ENCODE measurements at places on chromosomes 6 and 20.

GRCh38 chr6:132843316-132844035 is 29.1 kb downstream of the RPS12 start:
- DNase-seq: no peak

GRCh38 chr6:23031986-23032385 is 462.6 kb downstream of the HDGFL1 start:
- no peak for DNase-seq

DNA sequence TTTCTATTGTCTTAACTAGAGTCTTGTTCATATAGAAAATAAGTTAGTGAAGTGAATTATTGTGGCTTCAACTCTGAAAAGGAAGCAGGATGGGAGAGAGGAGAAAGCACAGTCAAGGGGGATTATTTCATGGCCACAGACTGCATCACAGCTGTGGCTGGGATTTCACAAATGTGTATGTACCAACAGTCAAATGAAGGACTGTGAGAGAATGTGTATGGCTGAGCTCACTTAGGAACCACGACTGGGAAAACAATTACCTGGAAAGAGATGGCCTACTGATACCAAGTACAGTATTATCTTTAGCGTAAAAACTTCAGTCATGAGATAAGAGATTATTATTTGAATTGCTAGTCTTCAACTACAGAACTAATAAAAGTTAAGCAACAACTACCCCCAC is 54.9 kb downstream of the SESN1 start:
- no peak for DNase-seq

DNA sequence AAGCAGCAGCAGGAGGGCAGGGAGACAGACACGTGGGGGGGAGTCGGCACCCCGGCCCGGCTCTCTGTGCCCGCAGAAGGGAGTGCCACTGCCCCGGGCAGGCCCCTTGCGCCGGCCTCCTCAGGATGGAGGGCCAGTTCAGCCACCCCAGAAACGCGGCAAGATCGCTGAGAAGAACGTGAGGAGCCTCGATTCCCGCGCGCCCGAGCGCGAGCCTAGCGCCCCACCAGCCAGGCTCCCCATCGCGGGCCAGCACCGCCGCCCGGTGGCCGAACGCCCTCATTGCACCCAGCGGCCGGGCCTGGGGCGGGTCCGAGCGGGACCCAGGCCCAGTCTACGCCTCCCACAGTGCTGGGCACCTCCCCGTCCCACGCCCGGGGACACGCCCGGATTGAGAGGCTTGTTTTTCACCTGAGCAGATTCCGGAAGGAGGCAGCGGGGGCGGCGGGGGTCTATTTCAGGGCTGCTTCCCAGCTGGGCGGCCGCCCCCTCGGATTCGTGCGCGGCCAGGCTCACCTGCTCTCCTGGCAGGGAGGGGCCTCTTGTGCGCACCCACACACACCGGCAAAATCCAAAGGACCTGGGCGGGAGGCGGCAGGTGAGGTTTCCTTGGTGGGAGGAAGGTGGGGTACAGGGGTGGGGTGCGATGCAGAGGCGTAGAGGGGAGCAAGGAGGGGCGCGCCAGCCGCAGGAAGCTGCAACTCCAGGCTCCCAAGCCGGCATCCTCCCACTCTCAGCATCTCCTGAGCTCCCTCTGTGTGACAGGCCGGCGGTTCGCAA is 9.0 kb upstream of the GRM4 start:
- DNase-seq: no peak

DNA sequence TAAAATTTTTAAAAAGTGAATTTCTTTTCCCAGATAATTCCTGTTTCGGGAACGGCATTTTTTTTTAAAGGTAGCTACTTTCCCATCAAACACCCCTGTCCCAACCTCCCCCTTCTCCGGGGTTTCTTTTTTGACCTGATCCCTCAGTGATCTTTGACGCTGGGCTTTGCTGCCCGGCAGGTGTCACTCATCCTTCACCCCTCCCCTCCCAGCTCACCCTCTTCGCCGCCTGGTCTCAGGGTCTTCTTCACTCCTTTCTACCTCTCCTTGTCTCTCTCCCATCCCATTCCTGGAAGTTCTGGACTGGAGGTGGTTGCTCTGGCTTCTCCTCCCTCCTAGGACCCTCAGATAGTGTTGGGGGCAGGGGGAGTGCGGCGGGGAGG is 329 bp upstream of the GPR6 start:
- DNase-seq: no peak

GRCh38 chr6:148214667-148215066 is 128.0 kb upstream of the SASH1 start:
- DNase-seq: no peak

DNA sequence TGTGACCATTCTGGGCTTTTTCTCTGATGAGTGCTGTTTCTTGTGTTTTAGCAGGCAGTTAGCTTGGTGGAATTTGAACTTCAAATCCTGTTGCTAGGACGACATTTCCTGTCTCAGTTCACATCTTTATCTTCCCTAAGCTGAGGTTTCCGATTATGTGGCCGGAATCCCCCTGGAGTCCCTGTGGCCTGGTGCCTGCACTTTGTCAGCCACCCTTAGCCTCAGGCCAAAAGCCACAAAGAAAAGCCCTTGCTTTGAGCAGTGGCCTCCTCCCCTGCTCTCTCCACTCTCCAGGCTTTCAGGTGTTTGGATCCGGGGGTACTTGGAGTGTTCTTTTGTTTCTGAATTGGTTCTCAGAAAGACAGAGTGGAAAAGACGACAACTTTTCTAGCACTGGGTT is 59.9 kb upstream of the PMEPA1 start:
- no peak for DNase-seq

GRCh38 chr6:12336121-12336971 is 46.2 kb downstream of the EDN1 start:
- no peak for DNase-seq

DNA sequence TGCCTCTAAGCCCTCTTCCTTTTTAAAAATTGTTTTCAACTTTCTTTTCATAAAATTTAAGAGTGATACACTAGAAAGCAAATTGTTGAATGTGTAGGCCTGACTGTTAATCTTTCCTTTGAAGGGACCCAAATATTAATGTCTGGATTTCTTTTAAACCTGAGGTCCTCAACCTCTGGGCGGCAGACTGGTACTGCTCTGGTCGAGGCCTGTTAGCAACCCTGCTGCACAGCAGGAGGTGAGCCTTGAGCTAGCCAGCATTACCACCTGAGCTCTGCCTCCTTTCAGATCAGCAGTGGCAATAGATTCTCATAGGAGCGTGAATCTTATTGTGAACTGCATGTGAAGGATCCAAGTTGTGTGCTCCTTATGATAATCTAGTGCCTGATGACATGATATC is 191.2 kb downstream of the MANEA start:
- no peak for DNase-seq

GRCh38 chr6:111604259-111605099 is 1.2 kb downstream of the TRAF3IP2 start:
- DNase-seq: peak; percentile 74
